ENCODE measurements at places on chromosomes 12 and 14. TPM values are rescaled to one million over a fixed set of nuclear protein-coding genes. Genes with fewer than 3 reads are reported as not detected.

Gene RAPGEF3
- total RNA-seq: 0.81 TPM

Gene ABCD2
- 4.2 TPM for total RNA-seq

Gene ZNF891
- 9.2 TPM for total RNA-seq

Gene P2RX7
- total RNA-seq: not detected

Gene KRT72
- total RNA-seq: not detected

Gene DIO3
- not detected for total RNA-seq

Gene KRT75
- not detected for total RNA-seq

Gene KRT6C
- not detected for total RNA-seq

Gene EDDM3A
- total RNA-seq: not detected

Gene EIF4B
- 283 TPM for total RNA-seq

Gene GDF3
- 0.34 TPM for total RNA-seq

Gene DBX2
- total RNA-seq: not detected

Gene GDF11
- total RNA-seq: 52.4 TPM

Gene PLEK2
- total RNA-seq: not detected

Gene TSPAN19
- 2.9 TPM for total RNA-seq

Gene RNFT2
- 55.8 TPM for total RNA-seq

Gene OTOGL
- 0.83 TPM for total RNA-seq

Gene SOAT2
- total RNA-seq: not detected

Gene ART4
- total RNA-seq: not detected

Gene KRT83
- total RNA-seq: not detected

Gene NXPH4
- total RNA-seq: 10.5 TPM

Gene NDUFA9
- total RNA-seq: 130 TPM

Gene MMAB
- 28.7 TPM for total RNA-seq

Gene RTL1
- not detected for total RNA-seq

Gene BMP4
- total RNA-seq: 3.7 TPM

Gene PPFIBP1
- total RNA-seq: 43.0 TPM

Gene KLHDC1
- 0.98 TPM for total RNA-seq

Gene SLC7A8
- total RNA-seq: 7.9 TPM

Gene RFLNA
- 36.9 TPM for total RNA-seq

Gene KCNMB4
- 18.7 TPM for total RNA-seq

Gene NTF3
- 5.0 TPM for total RNA-seq

Gene GLIPR1L1
- not detected for total RNA-seq

Gene NKX2-1
- not detected for total RNA-seq

Gene PRIM1
- 11.3 TPM for total RNA-seq
